ENCODE measurements at places on chromosomes 16 and 17.

- no peak for DNase-seq
These were observed 296.7 kb upstream of the FOXF1 start for GRCh38 chr16:86213437-86214205.

- DNase-seq: no peak
These were observed 47.0 kb downstream of the PGS1 start for GRCh38 chr17:78425429-78425828.

DNA sequence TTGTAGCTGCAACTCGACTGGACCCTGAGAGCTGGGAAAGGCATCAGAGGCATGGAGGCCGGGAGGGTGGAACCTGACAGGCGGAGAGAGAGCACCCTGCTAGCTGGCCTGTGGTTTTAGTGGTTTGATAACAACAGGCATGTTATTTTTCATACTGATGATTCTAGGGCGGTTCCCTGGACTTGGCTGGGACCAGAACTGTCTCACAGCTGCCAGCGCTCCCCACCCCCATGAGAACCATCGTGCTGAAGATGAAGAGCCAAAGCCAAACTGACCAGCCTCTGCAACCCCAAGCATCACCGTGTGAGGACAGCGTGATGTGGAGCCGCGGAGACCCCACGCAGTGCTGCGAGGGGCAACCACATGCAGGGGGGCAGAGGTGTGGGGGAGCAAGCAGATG, 28.5 kb downstream of the MXRA7 start:
- no peak for DNase-seq

DNA sequence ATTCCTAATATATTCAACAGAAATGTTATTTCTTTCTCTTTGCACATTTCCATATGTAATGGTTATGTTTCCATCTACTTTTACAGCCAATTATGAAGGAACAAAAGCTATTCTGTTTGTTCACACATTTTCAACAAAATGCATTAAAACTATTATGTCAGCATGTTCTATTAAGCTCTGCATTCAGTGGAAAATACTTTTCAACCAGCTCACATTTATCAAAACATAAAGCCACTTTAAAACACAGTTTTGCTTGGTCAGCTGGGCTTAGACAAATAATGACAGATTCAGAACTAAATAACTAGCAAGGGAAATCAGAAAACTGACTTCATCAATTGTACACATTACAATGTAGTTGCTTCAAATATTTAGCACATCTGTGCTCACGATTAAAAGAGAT, 6.9 kb downstream of the SALL1 start:
- DNase-seq: no peak

DNA sequence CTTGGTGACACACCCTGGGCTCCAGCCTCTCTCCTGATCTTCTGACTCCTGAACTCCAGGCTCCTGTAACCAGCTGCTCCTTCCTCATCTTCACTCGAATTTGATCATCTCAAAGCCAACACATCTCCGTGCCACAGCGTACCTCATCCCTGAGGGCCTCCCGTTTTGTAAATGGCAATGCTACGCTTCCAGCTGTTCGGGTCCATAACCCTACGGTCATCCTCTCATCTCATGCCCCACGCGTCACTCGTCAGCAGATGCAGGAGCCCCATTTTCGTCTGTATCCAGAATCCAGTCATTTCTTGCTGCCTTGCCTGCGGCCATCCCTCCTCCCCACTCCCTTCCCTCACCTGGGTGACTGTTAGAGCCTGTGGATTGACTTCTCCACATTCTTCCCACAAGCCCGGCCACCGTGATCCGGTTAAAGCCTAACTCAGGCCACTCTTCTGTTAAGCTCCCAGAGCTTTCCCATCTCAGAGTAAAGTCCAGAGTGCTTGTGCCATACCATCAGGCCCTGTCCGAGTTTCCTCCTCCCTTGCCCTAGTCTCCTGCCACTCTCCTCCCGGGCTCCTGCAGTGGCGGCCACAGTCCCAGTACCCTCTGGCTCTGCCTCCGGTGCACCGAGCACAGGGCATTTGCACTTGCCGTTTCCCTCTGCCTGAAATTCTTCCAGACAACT, 20.3 kb upstream of the AKTIP start:
- no peak for DNase-seq

DNA sequence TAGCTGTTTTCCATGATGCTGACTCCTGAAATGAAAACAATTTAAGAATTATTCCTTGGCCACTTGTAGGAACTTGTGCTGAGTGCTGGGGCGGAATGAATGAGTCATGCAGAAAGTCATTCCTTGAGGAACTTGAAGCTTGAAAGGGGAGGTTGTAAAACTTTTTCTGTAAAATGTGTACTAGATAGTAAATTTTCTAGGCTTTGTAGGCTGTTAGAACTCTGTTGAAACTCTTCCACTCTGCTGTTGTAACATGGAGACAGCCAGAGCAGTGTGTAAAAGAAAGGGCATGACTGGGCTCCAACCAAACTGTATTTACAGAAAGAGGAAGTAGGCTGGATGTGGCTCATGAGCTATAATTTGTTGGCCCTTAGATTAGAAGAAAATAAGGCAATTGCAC, 46.1 kb downstream of the ABCA8 start:
- DNase-seq: no peak

DNA sequence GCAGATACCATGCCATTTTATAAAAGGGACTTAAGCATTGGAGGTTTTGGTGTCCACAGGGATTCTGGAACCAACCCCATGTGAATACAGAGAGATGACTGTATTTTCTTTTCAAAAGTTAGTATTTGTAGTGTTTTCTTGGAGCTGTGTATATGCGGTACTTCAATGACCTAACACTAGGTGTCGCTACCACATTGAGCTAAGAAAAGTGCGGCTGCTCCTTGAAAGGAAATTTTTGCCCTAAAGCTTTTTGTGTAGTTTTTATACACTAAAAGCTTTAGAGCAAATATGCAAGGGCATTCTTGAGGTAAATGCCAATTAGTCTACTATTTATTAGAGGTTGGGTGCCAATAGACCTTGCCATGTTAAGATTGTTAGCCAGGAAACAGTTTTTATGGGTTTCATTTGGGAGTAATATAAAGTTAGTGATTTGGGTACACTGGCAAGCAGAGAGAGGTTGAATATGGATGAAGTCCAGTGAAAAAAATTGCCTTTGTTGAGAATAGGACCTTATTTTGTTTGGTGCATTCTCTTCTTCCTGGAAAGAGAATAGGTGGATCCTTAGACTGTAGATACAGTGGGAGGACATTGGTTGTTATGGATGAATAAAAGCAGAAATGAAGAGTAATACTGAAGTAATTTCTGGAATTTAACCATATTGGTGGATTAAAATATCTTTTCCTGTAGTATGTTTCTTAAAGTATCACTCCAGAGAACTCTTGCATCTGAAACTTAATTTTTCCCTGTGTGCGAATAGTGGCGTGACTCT, 43.3 kb downstream of the BCAS3 start:
- peak; percentile 40 for DNase-seq

DNA sequence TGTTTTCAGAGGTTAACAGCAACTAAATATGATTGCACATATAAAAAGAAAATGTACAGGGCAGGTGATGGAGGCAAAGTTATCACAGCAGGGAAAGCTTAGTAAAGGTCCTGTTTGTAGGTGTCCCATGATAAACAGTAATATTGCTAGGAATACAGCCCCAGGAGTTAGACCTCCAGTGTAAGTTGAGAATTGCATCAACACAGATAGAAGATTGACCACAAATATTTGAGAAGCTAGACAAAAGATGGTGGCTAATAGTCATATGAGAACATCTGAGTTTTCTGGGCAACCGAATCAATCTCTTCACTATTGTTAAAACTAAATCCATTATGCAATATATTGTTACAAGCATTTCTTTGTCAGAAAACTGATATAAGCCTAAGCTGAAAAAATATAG, 152.6 kb downstream of the CDH11 start:
- DNase-seq: no peak

DNA sequence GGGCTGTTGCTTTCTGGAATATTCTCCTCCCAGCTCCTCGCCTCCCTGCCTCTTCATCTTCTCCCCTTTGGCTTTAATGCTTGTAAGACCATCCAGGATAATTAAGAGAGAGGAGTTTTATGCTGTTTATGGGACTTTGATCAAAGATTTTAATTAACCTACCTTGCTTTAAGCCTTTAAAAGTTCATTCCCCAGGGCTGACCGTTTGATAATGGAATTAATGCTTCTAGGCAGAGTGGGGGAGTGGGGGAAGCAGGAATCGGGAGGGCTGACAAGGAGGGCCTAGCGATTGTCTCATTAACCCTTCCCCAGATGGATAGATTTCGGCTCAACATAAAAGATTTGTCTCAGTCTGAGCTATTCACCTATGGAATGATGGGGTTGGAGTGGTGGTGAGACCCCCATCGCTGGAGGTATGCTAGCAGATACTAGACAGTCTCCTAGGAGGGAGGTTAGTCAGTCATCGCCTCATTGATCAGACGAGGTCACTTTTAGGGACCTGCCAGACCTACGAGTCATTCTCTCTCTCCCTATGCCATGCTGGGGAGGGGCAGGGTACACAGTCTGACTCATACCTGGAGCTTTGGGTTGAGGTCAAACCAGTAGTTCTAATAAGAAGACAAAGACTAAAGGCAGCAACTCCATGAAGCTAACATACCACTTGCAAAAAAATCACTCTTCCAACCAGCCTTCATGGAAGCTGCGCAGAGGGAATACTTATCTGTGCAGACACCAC, 236.6 kb upstream of the NLRP1 start:
- peak; percentile 27 for DNase-seq

GRCh38 chr16:23705517-23705902, 7.5 kb downstream of the ERN2 start:
- DNase-seq: no peak

GRCh38 chr16:86555704-86556075, 655 bp upstream of the MTHFSD start:
- DNase-seq: no peak

- DNase-seq: peak; percentile 69
These were observed at the start of gene GNAO1 for GRCh38 chr16:56191156-56191815. TSS of gene GNAO1 (plus strand) at chr16:56191489. CDS start at chr16:56192236, 747 bp downstream.

- no peak for DNase-seq
These were observed 10.5 kb downstream of the ZBTB4 start for GRCh38 chr17:7468804-7469389.

- no peak for DNase-seq
These were observed 6.8 kb upstream of the SERPINF2 start for GRCh38 chr17:1735834-1736347.

DNA sequence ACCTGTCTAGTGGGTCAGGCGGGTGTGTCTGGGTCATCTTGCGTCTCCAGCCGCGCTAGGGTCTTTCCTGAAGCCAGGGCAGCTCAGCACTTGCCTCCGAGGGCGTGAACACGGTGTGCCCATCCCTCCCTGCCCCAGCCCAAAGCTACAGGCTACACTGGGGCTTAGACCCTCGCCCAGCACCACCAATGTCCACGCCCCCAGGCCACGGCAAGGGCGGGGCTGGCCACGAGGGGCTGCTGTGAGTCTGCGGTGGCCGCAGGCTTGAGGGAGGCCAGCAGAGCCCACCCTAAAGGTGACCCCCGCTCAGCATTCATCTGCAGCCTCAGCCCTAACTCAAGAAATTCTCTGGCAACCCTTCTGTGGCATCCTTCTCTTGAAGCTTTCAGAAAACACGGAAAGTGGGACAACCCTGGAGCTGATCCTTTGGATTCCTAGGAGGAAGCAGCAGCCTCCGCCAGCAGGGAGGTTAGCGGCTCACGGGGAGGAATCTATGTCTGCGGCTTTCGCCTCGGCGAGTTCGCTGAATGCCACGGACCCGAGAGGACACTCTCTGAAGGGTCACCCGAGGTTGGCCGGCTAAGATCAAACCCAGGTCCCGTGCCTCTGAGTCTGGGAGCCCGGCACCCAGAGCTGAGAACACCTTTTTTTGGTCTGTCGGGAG, 41.7 kb downstream of the TIMM22 start:
- DNase-seq: no peak

DNA sequence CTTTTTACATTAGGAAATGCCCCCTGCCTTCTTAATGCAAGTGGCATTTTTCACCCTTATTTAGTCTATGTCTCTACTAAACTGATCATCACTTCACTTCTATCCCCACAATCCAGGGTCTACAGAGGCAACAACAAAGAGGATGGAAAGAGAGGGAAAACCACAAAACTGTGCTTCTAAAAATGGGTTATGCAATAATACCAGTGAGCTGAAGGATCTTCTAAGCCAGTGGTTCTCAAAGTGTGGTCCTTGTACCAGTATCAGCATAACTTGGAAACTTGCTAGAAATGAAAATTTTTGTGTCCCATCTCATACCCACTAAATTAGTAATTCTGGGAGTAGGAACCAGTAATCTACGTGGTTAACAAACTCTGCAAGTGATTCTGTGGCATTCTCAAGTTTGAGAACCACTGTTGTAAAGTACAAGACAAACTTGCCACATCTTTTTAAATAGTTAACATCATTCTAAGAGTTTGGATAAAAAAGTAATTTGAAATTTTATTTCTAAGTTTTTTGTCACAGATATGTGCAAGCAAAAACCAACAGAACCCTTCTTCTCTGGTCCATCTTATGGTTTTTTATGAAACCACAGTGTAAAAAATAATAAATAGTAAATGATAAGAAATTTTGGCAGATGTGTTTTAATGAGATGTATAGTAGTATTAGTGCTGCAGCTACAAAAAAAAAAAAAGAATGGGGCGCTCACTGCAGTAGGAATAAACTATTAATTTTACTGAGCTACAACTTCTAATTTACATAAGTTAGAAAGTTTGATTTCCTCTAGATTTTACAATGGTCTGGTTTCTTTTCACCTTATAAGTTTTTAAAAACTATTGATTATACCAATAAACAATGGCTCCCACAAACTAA, 16.2 kb downstream of the CDC27 start:
- DNase-seq: no peak

DNA sequence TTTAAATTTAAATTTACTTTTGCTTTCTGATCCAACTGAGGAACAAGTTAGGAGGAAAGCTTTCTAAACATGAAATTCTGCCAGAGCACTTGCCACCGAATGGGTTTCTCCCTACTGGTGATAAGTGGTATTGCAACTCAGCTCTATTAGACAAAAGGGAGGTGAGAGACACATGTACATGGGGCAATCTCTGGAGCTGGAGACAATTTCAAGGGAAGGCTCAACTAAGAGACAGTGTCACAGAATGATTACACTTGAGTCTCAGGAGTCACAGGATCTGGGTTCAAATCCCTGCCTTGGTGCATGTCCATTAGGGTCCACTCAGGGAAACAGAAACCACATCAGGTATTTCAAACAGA, 37.4 kb downstream of the SOCS1 start:
- DNase-seq: no peak

- no peak for DNase-seq
These were observed 2180.1 kb downstream of the TP53TG3F start for GRCh38 chr16:35639233-35640205.

- no peak for DNase-seq
These were observed 3.1 kb upstream of the SERPINF1 start for GRCh38 chr17:1758807-1759206.

- DNase-seq: no peak
These were observed 3.8 kb upstream of the STAT5B start for GRCh38 chr17:42279776-42280630.

GRCh38 chr17:15929941-15930340, 15.0 kb upstream of the ADORA2B start:
- no peak for DNase-seq

DNA sequence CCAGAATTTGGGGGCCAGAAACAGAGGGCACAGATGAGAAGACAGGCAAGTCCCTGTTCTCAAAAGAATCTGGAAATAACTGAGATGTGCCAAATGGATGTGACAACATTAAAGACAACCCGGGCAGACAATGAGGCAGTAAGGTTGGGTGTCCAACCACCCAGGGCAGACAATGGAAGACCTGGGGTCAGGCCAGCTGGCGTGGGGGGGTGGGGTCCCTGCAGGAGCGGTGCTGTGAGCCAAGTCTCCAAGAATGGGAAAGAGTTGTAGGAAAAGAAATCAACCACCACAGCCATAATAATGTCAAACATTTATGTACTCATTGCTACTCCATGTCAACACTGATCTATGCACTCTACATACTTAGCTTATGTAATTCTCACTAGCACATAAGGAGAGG, 203.3 kb downstream of the C16orf78 start:
- no peak for DNase-seq

All from stimulated activated CD4-positive, alpha-beta T cell treated with anti-CD3 and anti-CD28 coated beads, Interleukin-15, amount 100 ng/mL, for 24 hours (primary cell).